Stimulated activated CD4-positive, alpha-beta T cell treated with anti-CD3 and anti-CD28 coated beads, TNF-alpha, amount 100 ng/mL, for 4 hours (primary cell): ENCODE measurements at places on chromosomes 12 and 14.

DNA sequence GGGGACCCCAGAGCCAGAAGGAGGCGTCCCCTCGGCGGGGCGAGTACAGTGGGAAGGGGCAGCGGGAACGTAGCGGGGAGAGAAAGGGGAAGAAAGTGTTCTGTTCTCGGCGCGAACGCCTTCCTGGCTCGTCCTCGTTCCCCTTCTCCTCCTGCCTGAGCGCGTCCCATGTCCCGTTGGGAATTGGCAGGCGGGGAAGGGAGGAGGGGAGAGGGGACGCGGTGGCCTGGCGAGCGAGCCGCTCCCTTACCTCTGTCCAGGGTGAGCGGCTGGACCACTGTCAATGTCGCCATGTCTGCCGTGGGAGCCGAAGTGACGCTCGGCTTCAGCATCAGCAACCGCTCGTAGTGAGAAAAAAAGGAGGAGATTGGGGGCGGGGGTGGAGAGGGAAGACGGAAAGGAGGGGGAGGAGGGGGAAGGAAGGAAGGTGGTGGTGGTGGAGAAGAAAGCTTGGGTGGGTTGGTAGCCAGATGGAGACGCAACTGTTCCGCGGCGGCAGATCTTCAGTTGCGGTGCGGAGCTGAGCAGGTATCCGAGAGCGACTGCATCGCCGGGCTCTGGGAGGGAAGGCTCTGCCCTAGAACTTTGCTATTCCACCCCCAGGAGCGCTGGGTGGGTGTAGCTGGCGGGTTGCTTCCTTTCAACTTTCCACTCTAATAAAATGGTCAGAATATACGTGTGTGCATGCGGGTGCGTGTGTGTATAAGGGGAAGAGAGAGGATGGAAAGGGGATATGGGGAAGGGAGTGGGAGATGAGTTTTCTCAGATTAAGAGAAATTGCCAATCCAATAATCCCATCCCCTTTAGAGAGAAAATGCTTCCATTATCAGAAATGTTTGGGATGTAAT, at the start of gene LIN7A:
LIN7A (minus strand) TSS at position 544 of the 848 bp plus-strand sequence; CDS start at position 332, 212 bp downstream.
- DNase-seq = no peak

DNA sequence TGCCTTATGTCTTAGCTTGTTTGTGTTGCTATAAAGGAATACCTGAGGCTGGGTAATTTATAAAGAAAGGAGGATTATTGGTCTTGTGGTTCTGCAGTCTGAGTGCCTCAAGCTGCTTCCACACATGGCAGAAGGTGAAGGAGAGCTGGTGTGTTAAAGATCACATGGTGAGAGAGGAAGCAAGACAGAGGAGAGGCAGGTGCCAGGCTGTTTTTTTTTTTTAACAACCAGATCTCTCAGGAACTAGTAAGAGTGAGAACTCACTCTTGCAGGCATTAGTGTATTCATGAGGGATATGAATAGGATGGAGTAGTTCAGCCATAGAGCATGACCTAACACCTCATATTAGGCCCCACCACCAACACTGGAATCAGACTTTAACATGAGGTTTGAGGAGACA, 123.4 kb downstream of the CMAS start:
- no peak for DNase-seq

- DNase-seq = no peak
Measured at GRCh38 chr12:108638141-108638827, 4.6 kb upstream of the SELPLG start.

- no peak for DNase-seq
Measured at GRCh38 chr12:71870416-71870815, 30.9 kb downstream of the TBC1D15 start.

DNA sequence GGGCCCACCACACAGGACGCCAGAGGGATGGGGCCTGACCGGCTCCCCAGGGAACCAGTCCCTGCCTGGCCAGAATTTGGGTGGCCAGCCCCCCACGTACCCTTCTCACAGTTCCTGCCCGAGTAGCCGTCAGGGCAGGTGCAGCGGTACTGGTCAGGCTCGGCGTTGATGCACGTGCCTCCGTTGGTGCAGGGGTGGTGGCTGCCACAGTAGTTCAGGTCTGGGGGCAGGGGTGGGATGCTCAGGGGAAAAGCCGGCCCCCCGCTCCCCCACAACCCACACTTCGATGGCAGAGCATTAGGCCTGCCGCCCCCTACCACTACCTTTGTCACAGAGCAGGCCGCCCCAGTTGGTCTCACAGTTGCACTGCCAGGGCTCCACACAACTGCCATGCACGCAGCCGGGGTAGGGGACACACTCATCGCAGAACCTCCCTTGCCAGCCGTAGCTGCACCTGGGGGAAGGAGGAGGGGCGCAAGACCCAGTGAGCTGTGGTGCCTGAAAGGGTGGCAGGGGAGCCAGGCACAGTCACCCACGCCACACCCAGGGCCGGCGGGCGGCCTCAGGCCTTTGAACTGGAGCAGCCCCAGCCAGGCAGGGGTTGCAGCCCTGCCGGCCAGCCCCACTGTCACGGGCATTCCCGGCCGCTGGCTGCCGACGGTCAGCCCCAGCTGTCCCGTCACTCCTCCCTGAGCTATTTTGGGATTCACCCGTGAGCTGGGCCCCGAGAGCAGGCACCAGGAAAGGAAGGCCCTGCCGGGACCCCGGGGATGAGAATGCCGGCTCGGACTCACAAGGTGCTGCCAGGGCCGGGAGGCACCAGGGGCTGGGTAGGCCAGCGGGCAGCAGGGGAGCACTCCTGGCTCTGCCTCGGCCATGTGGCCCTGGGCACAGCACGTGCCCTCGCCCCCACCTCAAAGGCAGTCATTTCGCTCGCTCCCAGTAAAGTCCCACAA, 16.5 kb downstream of the JAG2 start:
- DNase-seq = no peak

GRCh38 chr12:76047742-76048141, 16.2 kb upstream of the PHLDA1 start:
- no peak for DNase-seq

DNA sequence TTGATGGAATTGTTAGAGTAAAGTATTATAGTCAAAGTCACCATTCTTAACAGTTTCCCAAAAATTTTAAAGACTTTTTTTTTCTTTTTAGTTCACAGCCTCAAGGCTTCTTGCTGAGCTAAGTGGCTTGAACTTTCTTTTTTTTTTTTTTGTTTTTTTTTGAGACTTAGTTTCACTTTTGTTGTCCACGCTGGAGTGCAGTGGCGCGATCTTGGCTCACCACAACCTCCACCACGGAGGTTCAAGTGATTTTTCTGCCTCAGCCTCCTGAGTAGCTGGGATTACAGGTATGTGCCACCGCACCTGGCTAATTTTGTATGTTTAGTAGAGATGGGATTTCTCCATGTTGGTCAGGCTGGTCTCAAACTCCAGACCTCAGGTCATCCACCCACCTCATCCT, 92.8 kb downstream of the SETD3 start:
- DNase-seq = no peak

- DNase-seq = no peak
Measured at GRCh38 chr14:94887591-94887990, 117.7 kb upstream of the GSC start.

- no peak for DNase-seq
Measured at GRCh38 chr12:54917001-54917488, 62.7 kb downstream of the MUCL1 start.

- DNase-seq = no peak
Measured at GRCh38 chr14:86770186-86770585, 1222.8 kb downstream of the GALC start.

DNA sequence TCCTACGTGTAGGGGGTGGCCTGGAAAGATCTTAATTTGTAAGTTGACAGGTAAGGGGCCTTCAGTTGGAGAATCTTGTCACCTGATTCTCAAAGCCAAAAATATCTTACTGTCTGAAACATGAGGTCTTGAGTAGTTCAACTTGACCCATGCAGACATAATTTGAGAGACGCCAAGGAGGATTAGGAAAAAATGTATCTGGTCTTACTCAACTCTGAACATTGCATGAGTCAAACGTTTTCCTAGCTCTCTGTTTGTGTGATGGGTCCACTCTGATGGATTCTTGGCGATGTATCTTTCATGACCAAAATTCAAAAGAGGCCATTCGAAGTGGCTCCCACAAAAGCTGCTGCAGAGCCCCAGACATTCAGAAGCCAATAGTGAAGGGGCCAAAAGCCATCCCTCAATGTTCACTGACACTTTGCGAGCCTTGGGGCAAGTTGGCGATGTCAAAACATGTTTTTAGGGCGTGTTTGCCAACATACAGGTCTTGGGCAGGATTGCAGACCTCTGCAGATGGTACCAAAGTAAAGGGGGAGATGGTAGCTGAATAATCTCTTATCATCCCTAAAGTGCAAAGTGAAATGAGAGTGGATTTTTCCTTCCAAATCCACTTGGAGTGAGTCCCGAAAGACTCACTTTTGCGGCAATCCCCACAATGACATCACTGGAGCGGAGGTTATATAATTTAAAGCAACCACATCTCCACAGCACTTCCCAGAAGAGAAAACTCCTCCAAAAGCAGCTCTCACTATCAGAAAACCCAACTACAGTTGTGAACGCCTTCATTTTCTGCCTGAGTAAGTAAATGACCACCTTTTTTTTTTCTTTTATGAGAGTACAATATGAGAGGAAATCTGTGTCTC, at the start of gene BDKRB1:
BDKRB1 (plus strand) TSS at position 710 of the 866 bp plus-strand sequence. CDS start 7,473 bp downstream, outside the sequence.
- DNase-seq = no peak

- no peak for DNase-seq
Measured at GRCh38 chr12:88520436-88520820, 59.8 kb downstream of the KITLG start.

DNA sequence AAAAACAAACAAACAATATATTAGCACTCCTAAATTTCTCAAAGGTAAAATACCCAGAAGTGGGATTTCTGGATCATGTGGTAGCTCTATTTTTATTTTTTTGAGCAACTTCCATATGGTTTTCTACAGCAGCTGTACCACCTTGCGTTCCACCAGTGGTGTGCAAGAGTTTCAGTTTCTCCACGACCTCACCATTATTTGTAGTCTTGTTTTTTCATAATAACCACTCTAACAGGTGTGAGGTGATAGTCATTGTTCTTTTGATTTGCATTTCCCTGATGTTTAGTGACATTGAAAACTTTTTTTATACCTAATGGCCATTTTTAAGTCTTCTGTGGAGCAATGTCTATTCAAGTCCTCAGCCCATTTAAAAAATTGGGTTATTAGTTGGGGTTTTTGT, 127.3 kb upstream of the SLC38A2 start:
- no peak for DNase-seq

DNA sequence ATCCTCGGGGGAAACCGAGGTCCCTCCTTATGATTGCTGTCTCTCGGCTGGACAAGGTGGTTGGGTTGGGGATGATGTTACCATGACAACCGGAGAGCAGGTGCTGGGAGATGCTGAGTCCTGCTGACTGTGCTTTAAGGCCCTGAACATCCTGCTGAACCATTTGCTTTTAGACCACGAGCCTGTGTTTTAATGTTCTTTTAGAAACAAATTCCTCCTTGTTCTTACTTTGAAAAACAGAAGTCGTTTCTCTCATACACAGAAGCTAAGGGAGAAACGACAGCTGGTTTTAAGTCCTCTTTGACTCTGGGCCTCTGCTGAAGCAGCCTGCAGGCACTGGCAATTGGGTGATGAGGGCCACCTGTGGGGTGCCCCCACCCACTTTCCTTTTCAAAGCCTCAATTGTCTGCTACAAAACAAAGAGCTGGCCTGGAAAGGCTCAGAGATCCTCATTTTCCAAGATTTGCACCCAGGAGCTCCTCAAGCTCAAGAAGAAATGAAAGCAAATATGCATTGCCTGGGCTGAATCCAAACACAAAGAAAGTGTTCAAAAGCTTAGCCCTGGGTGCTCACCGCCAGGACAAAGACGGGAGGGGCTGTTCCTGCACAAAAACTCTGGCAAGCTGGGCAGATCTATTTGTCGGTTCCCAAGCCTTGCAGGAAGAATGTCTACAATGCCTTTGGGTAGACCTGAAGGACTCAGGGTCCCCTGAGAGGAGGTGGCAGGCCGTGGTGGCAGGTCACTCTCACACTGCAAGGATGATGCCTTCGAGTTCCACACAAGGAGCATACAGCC, 90.0 kb upstream of the CLMN start:
- DNase-seq = no peak

GRCh38 chr12:111408116-111408440, 2.4 kb downstream of the SH2B3 start:
- DNase-seq = no peak

DNA sequence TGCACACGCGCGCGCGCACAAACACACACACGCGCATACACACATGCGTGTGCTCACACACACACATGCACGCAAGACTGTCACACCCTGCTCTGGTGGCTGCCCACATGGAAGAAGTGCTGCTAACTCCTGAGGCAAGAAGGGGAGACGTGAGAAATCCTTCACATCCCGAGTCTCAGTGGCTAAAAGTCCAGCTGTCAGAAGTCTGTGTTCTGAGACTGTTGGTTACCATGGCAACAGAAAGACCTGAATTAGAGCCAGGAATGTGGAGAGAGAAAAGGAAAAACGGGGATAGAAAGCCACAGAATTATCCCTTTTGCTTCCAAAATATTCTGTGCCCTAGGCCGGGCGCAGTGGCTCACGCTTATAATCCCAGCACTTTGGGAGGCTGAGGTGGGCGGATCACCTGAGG, 71.2 kb downstream of the PPFIBP1 start:
- no peak for DNase-seq

GRCh38 chr12:66129934-66130266, 650 bp downstream of the LLPH start:
- no peak for DNase-seq

- DNase-seq = no peak
Measured at GRCh38 chr12:19833775-19834501, 394.6 kb downstream of the AEBP2 start.

DNA sequence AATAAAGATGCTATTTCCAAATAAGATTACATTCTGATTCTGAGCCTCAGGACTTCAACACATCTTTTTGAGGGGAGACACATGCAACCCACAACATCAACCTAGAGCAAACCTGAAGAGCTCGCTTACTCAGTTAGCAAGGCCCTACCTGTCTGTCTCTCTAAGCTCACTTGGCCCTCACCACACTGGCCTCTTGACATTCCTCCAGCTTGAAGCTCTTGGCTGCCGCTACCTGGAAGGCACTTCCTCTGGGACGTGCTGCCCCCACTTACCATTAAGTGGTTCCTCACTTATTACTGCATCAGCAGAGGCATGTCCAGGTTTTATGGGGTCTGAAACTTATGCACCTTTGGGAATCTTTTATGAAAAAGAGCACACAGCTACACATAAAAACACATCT, 354.8 kb downstream of the GALC start:
- no peak for DNase-seq

DNA sequence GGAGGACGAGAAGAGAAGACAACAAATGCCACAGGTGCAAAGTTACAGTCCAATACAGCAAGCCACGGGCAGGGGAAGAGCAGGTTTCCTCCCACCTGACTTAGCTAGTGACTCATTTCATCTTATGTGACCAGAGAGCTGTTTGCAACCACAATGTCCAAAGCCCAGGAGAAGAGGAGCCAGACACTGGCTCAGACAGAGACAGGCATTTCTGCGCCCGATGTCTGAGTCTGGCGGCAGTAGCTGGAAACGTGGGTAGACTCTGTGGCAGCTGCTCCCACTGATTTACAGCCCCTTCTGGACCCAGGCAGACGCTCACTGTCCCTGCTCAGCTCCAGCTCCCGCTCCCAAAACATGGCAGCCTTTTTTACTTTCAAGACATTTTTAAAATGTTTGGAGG, 60.0 kb downstream of the CHGA start:
- no peak for DNase-seq
